MV-4-11 (cell line): ENCODE measurements at places on chromosomes 11 and 22.

DNA sequence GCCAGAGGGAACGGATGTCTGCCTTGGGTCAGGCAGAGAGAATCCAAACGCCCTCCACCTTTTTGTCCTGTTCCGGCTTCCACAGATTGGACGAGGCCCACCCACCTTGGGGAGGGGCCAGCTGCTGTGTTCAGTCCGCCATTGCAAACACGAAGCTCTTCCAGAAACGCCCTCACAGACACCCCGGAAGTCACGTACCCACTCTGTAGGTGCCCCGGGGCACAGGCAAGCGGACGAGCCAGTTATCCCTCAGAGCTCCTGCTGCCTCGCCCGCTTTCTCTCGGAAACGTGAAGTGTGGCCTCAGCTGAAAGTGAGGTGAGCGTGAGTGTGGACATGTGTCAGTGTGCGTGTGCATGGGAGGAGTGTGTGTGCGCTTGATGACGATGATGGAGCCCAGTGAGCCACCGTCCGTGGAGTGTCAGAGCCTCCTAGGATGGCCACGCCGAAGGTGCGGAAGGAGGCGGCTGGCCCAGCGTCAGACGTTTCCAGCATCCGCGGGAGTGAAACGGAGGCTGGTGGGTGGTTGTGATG lies 869.2 kb downstream of the TBC1D22A start:
- DNase-seq, result no peak

GRCh38 chr11:88536616-88537265 lies 199.2 kb upstream of the CTSC start:
- no peak for DNase-seq

DNA sequence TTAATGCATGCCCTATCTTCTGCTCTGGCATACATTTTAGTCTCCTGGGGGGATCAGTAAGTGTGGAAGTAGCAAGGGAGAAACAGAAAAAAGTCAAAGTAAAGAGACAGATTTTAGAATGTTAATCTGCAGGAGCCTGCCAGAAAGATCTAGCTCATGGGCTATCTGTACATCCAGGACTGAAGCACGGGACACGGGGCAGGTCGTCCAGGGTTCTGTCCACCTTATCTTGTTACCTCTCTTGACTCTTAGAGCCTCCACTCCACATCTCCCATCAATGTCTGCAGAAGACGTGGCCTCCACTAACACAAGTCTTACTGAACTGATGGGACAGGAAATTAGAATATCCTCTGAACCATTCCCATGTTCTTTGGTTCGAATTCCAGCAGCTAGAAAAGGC lies 1.7 kb upstream of the SLC43A3 start:
- DNase-seq, result no peak

GRCh38 chr11:103773059-103773458 lies 263.4 kb upstream of the DDI1 start:
- DNase-seq, result peak; percentile 69

DNA sequence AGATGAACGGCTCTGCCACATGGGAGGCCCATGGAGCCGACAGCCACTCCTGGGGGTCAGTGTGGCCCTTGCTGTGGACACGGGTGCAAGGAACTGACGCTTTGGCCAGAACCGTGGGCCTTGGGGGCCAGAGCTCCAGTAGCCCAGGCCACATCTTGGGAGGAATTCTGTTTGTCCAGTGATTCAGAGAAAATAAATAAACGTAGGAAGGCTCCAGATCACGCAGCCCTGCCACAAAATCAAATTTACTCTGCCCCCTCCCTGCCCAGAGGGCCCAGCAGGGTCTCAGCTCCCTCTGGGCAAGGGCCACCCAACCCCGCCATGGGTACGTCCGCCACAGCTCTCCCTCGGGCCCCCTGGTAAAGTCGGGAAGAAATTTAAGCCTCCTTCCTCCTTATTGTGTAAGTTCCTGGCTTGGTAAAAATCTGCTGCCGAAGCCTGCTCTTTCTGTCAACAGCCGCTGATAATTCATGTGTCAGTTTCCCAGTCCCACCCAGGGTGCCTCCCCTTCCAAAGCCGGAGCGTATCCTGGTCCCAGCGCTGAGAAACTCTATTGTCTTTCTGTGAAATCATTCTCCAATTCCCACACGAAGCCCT lies 6.9 kb upstream of the MUC5AC start:
- peak; percentile 57 for DNase-seq

- no peak for DNase-seq
These were observed 25.7 kb upstream of the SEPTIN5 start for GRCh38 chr22:19688301-19689290.

- DNase-seq, result no peak
These were observed at the start of gene CHST1 for GRCh38 chr11:45665206-45665932. Gene CHST1 (minus strand): TSS chr11:45665622. CDS start chr11:45650923, 14,699 bp downstream.
